SIG-M5 (cell line): ENCODE measurements at places on chromosomes 3 and 15.

DNA sequence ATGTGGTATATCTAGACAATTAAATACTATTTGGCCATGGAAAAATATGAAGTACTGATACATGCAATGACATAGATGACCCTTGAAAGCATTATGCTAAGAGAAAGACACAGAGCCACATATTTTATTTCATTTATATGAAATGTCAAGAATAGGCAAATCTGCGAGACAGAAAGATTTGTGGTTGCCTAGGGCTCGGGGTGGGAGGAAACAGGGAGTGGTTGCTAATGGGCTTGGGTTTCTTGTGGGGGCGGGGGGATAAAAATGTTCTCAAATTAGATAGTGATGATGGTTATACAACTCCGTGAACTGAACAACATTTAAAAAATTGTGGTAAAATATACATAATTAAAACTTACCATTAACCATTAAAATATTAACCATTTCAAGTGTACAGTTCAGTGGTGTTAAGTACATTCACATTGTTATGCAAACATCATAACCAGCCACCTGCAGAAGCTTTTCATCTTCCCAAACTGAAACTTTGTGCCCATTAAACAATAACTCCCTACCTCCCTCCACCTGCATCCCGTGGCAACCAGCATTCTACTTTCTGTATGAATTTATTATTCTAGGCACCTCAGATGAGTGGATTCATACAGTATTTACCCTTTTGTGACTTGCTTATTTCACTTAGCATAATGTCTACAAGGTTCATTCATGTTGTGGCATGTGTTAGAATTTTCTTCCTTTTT, 24.3 kb upstream of the ANP32A start:
- no peak for DNase-seq

DNA sequence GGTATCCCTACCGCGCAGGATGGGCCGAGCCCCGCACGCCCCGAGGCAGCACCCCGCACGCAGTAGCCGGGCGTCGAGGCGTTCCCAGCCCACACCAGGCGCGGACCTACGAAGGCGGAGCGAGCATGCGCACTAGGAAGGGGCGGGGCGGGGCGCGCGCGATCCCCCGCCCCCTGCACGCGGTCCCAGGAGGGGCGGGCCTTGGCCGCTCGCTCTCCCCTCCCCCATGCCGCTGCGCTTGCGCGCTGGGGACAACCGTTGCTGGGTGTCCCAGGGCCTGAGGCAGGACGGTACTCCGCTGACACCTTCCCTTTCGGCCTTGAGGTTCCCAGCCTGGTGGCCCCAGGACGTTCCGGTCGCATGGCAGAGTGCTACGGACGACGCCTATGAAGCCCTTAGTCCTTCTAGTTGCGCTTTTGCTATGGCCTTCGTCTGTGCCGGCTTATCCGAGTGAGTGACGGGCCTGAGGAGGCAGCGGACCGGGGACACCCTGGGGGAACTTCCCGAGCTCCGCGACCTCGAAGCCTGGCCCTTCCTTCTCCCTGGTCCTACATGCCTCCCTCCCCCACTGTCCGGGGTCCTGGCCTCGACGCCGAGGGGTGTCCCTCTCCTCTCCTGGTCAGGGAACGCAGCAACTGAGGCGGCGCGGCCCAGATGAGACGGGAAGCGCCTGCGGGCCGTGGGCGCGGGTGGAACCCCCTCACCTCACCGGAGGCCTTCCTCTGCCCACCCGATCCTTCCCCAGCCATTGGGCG, at the start of gene SPESP1:
Gene SPESP1 (plus strand): TSS at position 258 of the 755 bp plus-strand sequence. CDS start 129 bp downstream, at position 387.
- DNase-seq, result no peak

GRCh38 chr15:57708047-57708446, 1.5 kb downstream of the POLR2M start:
- no peak for DNase-seq

GRCh38 chr3:5041315-5041714, 62.1 kb downstream of the BHLHE40 start:
- no peak for DNase-seq

DNA sequence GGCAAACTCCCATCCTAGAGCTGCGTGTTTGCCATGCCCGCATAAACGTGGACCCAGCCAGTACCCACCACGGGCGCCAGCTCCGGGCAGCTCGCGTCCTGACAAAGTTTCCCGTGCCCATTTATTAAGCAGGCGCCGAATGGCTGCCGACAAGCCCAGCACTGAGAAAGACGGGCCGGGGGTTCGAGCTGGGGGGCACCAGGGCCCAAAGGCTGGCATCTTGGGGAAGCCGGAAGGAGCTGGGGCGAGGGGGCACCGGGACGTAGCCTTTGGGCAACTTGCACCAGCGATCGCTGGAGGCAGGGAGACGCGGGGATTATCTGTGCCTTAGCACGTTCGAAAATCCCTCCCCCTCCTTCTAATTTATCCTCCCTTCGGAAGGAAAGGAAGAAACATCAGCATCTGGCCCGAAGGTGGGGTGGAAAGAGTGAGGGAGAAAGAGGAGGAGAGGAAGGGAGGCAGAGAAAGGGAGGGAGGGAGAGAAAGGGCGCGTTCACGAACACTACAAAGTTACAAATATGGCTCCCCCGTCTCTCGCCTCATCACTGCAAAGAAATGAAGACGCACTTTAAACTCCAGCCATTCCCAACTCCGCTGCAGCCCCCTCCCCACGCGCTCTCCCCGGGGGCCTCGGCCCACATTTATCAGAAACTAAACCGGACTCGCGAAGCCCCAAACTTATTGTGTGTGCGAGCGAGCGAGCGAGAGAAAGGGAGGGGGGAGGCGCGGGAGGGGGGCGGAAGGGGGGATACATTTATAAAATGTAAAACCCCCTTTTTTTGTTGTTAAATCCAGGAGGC, 1.0 kb downstream of the ANP32A start:
- DNase-seq, result no peak

- DNase-seq, result no peak
Measured at GRCh38 chr15:68261241-68261640, 16.3 kb upstream of the FEM1B start.

DNA sequence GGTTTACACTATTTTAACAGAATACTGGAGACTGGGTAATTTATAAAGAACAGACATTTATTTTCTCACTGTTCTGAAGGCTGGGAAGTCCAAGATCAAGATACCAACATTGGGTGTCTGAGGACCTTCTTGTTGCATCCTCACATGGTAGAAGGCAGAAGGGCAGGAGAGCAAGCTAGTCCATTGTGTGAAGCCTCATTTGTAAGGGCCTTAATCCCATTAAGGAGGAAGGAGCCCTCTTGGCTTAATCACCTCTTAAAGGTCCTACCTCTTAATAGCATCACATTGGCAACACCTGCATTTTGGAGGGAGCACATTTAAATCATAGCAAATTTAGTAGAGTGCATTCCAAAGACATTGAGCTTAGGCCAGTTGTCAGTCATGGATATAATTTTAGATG, 26.2 kb downstream of the UBE2Q2 start:
- no peak for DNase-seq

DNA sequence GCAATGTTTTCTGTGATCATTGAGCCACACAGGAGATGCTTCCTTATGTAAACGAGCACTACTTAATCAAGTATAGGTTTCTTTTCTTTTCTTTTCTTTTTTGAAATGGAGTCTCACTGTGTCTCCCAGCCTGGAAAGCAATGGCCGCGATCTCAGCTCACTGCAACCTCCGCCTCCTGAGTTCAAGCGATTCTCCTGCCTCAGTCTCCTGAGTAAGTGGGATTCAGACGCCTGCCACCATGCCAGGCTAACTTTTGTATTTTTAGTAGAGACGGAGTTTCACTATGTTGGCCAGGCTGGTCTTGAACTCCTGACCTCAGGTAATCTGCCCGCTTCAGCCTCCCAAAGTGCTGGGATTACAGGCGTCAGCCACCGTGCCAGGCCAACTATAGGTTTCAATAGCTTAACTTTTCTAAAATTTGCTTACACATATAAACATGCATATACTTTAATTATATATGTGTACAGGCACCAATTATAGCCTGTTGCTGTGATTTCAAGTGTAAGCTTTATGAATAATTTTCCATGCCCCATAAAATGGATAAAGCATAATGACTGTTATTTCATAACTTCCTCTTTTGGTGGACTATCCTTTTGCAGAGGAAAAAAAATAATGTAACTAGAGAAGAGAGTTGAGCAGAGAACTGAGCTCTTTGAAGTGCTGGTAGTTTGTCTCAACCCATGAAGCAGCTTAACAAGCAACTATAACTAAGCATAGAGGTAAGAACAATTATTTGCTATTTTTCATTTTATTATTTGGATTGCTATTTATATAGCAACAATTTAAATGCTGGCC, 24.8 kb upstream of the MBNL1 start:
- peak; percentile 89 for DNase-seq

DNA sequence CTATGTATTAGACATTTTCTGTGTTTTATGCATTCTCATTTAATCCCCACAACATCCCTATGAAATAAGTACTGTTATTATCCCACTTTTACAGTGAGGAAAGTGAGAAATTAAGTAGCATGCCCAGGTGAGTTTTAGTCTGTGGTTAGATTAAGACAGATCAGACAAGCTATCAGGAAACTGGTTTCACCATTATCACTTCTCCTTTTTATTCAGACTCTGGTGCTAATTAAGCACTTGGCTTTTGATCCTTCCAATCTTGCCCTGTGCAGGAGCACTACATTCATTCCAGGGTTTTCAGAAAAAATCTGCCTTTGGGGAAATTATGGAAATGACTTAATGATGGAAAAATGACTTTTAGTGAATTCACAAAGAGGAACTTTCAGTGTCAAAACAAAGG, 115.2 kb downstream of the TMEM108 start:
- DNase-seq, result no peak

DNA sequence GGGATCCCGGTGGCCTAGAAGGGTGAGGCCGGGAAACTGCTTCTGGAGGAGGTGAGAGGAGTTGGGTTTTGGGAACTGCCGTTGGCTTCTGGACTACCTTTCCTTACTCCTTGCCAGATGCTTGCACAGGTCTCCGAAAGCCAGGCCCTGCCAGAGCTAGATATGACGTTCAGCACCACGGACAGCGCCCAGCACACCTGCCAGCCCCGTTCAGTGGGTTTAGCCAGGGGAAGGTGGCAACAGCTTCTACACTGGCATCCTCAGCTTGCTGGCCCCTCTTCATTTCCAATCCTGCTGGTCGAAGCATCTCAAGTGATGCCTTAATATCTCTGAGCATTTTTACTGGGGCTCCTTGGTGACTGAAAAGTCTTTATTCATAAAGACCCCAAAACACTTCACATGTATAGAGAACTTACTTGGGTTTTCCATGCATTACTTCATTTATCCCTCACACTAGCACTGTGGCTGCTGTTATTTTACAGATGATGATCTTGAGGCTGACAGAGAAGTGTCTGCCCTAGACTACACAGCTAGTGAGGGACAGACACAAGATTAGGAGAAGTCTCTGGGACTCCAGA, 21.9 kb downstream of the HCN4 start:
- DNase-seq, result no peak

- no peak for DNase-seq
Measured at GRCh38 chr3:139541532-139542288, 2.2 kb upstream of the RBP1 start.

DNA sequence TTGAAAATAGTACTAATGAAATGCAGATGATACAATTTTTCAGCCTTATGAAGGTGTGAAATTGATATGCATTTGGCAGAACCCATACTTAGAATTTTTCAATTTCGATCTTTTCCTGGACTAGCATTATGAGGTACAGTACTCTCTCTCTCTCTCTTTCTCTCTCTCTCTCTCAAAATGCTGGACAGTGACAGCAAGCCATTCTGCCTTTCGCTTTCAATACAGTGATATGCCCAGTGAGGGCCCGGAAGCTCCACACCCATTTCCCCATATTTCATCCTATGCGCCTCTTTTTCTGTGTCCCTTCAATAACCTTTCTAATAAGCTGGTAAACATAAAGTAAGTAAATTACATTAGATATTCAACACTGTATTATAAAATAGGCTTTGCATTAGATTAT, 595.0 kb upstream of the UBE2E2 start:
- DNase-seq, result no peak

GRCh38 chr3:170829546-170830272, 40.3 kb downstream of the RPL22L1 start:
- DNase-seq, result no peak

DNA sequence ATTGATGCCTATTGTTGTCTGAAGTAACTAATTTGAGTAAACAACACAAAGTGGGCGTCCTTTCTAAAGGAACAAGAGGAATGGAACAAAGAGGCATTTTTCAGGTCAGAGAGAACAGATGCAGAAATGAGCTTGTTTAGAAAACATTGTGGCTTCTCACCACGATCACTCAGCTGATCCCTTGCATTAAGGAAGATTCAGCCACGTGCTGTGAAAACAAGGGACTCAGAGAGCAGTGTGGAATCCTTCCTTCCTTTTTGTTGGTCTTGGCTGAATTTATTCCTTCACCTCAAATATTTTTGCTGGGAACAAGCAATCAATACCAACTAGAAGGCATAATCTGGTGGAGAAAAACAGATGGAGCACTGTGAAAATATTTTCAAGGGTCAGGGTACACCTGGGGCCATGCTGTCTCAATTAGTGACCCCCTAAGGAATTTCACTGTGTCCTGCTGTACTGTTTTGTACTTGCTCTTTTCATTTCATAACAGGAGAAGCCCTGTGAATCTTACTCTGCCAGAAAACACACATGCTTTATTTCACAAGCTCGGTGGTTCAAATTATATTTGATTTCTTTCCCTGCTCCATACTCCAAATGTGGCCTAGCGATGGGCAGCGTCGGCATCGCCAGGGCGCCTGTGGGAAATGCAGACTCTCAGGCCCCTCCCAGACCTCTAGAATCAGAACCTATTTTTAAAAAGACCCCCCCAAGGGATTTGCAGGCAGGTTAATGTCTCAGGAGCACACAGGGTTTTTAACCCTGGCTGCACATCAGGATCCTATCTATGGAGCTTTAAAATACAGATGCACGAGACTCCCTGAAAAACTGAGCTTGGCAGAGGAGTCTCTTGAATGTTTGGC, 11.6 kb upstream of the SLC6A20 start:
- DNase-seq, result no peak

DNA sequence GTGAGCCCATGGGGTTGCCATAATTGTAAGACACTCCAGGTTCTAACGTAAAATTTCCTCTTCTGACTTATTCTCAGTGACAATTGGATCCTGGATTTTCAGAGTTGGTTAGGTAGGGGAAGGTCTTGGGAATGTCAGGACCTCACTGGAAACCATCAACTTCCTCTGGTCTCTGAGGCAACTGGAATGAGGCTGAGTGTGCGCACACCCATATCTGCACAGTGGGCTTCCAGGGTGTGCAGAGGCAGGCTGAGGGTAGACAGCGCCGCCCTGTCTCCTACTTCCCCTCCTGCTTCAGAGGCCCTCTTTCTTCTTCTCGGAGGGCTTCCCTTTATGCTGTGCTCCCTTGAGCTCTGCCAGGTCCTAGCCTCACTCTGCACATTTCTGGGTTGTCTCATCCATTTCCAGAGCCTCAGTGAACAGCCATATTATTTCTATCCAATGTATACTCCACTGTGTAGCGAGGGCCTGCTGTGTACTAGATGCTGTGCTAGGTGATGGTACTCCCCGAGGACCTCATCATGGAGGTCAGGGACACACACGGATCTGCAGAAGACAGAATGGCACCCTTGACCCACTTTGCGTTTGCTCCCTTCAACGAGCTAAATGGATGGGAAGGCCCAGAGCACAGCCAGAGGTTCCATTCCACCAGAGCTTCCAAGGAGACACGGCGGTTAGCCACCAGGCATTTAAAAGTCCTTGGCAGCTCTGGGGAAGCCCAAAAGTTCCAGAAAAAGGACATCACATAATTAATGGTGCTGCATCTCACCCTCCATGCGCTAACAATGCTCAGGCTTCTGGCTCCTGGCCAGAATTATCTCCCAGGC, 18.3 kb downstream of the ACAA1 start:
- DNase-seq, result no peak

- DNase-seq, result no peak
Measured at GRCh38 chr3:16352428-16352827, 87.4 kb downstream of the OXNAD1 start.

GRCh38 chr3:89565098-89565497, 457.7 kb downstream of the EPHA3 start:
- no peak for DNase-seq
